ENCODE measurements at places on chromosomes 1 and 21.

GRCh38 chr1:242206994-242207393 lies 208.1 kb upstream of the MAP1LC3C start:
- no peak for DNase-seq

DNA sequence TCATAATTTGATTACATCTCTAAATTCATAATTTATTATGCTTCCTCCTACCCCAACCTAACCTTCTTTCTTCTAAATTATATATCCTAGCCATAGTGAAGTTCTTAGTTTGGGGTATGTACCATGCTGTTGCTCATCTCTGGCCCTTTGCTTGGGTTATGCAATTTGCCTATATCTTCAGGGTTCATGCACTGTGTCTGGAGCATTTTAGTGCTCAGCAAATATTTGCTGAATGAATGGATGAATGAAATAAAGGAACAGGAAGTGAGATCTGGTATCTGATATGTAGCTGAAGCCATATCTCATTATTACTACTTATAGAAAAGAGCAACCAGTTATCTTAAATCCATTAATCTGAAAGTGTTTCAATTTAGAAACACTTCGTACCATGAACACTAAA lies 137.6 kb downstream of the GPATCH2 start:
- no peak for DNase-seq

- DNase-seq = no peak
Observed at GRCh38 chr1:198047913-198048312, 108.9 kb upstream of the NEK7 start.

DNA sequence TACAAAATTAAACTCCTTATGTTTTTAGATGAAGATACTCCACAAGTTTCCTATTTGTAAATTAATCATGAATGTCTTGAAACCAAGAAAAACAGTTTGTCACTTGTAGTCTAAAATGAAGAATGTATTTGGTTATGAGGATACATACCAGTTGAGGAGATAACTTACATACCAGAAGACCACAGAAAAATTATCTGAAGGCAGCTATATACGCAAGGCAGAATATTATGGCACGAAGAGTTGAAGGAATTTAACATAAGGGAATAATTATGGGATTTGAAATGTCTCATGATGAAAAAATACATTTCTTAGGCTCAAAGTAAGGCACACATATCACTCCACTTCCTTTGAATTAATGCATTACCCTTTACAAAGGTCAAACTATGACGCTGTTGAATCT lies 73.3 kb downstream of the IFI44 start:
- no peak for DNase-seq

DNA sequence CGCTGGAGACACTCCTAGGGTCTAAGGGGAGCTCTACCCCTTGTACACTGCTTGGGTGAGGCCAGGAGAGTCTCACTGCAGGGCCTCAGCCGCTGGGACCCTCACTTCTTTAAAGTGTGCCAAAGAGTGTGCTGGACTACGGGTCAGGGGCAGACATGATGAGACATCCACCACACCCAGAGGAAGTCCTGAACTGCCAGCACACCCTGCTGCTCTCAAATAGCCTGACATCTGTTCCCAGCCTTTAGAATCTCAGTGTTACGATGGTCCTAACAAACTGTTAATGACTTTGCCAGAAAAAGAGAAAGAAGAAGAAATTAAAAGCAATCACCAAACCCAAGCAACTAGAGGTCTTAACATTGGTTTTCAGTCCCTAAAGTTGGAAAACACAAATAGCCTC lies 49.0 kb downstream of the MRPL37 start:
- DNase-seq = no peak

DNA sequence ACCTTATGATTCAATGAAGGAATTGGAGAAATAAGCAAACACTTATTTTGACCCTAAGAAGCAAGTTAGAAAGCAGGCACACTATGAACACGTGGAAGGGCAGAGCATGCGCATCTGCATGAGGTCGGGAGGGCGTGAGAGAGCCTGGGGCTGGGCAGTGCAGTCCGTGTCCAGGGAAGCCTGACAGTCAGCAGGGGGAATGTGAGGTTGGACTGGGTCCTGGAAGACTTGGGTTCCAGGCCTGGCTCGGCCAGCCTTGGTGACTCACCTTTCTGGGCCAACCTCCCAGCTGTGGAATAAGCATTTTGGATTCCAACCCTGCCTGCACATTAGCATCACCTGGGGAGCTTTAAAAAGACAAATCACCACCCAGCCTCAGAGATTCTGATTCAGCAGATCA lies 26.6 kb upstream of the LMX1A start:
- DNase-seq = no peak

- DNase-seq = no peak
Observed at GRCh38 chr1:114076308-114076707, 77.4 kb downstream of the SYT6 start.

- DNase-seq = no peak
Observed at GRCh38 chr1:224014330-224014649, 99.6 kb upstream of the FBXO28 start.

- no peak for DNase-seq
Observed at GRCh38 chr1:173467426-173467825, 9.7 kb upstream of the PRDX6 start.

GRCh38 chr1:214264976-214265375 lies 16.0 kb upstream of the SMYD2 start:
- no peak for DNase-seq

DNA sequence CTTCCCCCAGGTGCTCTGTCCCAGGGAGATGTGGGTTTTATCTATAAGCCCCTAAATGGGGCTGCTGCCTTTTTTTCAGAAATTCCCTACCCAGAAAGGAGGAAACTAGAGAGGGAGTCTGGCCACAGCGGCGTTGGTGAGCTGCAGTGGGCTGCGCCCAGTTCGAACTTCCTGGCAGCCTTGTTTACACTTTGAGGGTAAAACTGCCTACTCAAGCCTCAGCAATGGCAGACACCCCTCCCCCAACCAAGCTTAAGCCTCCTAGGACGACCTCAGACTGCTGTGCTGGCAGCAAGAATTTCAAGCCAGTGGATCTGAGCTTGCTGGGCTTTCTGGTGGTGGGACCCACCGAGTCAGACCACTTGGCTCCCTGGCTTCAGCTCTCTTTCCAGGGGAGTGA lies 46.2 kb upstream of the PAPPA2 start:
- no peak for DNase-seq

DNA sequence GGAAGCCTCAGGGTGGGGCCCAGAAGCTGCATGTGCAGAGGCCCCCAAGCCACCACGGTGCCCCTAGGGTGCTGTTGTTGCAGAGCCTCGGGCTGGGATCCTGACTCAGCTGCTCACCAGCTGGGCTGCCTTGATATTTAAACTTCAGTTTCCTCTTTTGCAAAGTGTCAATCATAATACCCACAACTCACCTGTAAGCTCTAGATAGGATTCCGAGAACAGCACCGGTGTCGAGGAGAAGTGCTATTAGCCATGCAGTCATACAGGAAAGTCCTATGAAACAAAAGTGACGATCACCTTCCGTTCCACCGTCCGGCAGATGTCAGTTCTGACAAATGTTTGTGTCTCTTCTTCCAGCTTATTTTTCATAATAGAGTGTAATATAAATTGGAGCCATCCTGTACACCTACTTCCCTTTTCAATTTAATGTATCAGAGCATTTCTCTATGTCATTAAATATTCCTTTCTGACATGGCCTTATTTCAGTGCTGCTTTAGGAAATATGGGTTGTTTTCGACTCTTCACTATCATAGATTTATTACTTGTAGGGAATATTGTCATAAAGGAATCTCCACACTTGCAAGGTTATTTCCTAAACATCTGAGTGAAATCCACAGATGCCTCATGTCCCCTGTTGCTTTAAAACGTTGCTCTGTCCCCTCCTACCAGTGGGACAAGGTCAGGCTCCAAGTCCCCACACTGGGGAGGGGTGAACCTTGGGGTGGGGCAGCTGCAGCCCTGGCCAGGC lies 100.8 kb downstream of the SIK1 start:
- DNase-seq = no peak

GRCh38 chr1:203592156-203592555 lies 34.5 kb upstream of the ATP2B4 start:
- DNase-seq = no peak

DNA sequence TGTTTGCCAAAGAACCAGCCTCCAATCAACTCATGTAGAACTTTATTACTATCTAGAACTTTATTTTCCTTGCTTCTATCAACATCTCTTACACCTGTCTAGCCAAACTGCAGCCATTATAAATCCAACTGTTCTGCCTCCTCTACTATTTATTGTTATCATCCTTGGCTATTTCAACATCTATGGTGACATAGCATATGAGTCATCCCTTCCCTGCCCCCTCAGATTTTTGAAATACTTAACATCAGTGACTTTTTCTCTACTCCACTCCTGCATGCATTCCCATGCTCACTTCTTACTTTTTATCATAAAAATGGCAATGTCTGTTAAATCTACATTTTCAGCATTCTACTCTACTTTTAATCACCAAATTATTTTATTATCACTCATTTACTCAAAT lies 544.9 kb upstream of the NEGR1 start:
- DNase-seq = no peak

- no peak for DNase-seq
Observed at GRCh38 chr1:53583021-53583867, 124.0 kb downstream of the DMRTB1 start.

- DNase-seq = no peak
Observed at GRCh38 chr1:205214756-205215155, 3.3 kb upstream of the DSTYK start.

DNA sequence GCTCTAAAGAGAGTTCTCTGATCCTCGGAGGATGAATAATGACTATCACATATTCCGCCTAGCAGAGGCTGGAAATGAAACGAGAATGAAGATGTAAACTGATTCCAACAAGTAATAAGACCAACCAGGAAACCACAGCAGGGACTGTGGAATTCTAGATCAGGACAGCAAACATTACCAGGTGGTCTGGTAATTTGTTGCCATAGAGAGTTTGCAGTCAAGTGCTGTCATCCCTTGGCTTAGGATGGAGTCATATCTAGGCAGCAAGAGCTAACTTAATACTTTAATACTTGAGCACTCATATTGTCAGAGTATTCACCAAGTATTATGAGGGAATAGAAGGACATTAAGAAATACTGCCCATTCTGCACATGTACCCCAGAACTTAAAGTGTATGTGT lies 45.1 kb upstream of the MUTYH start:
- DNase-seq = no peak

GRCh38 chr21:43192501-43193081 lies 23.8 kb downstream of the CRYAA start:
- no peak for DNase-seq

DNA sequence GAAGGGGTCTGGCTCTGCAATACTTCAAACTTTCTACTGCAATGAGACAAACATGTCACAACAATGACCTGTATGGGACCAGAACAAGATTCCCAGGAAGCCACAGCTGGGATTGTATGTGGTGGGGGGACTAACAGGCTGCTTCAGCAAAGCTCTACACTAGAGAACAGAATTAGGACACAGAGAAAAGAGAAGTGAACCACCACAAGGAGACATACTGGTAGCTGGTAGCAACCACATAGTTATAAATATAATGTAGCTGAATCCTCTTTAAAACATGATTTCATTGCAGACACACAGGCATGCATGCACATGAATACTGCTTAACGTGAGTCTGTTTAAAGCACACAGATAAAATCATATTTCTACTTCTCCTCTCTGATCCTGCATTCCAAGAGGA lies 3.5 kb upstream of the ILDR2 start:
- DNase-seq = no peak

Measured in T-helper 9 cell (primary cell).